ENCODE measurements at places on chromosomes 3 and 15.

- DNase-seq: no peak
Measured at GRCh38 chr15:27422997-27423396, 452.0 kb downstream of the GABRG3 start.

DNA sequence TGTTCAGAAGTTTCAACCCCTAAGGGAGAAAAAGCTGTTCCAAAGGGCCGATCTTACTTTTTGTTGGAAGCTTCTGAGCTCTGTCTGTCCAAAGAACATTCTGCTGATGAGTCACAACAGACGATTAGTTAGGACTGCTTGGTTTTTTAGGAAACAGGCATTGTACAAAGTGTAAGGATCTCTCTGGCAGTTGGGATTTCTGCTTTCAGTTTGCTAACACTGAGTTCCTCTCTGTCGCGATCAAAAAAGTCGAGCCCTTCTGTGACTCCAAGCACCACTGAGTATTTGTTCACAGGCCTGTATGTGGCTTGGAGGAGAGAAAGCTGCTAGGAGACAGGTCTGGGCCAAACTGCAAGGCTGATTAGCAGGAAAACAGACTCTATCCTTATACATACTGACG lies 91.8 kb upstream of the PFN2 start:
- no peak for DNase-seq

DNA sequence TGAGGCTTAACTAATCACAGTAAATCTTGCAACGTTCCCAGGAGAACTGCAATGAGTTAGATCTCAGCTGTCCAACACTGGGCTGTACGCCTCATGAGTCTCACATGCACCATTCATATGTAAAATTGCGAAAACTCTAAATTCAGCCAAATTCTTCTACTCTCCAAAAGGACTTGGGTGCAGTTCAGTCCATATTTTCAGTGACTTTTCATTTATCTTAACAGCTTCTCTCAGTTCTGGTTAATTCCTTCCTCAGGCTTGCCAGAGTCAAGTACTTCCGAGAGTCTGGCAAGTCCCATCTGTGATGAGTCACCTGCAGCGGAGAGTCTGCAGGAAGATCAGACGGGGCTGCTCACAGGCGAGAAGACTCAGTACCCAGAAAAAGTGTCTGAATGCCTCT lies 11.5 kb downstream of the CCDC80 start:
- peak; percentile 65 for DNase-seq

DNA sequence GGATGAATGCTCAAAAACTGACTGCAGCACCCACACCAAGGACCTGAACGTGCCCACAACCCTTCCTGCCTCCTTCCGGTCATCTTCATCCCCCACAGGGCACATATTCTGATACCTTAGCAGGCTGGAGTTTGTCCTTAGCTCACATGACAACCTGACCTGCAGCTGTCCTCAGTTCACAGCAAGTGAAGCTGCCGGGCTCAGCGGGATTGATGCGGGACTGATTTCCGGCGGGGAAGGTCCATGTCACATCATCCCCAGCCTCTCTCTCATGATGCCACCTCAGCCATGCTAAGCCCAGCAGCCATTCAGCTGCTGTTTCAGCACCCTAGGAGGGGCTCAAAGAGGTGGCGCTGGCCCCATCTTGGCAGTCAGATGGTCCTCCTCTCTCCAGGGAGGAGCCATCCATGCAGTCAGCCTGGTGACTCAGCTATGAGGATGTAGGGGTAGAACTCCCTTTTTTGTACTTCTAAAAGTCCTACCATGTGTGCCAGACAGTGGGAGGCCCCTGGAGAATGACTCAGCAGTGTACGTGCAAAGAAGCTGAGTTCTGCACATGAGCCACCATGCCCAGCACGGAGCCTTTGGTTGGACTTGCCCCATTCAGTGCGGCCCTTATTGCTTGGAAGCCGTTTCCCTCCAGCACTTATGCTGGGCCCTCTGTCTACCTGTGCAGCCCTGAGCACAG lies 9.5 kb downstream of the CA12 start:
- no peak for DNase-seq

- DNase-seq: no peak
Measured at GRCh38 chr3:148128136-148128535, 569.6 kb upstream of the AGTR1 start.

DNA sequence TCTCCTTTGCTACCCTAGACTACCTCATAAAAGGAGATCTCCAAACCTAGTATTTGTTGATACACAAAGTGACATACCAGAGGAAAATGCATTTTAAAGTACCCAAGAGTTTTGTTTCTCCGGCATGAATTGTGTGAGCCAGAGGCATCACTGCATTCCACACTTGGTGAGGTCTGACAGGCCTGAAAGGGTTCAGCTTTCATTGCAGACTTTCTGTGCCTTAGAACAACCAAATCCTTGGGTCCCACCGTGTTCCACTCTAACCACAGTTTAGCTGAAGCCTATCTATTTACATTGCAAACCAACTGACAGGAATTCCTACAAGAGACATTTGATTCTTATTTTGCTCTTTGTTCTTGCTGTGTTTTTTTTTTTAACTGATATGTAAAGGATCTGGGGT lies 21.0 kb upstream of the EID1 start:
- DNase-seq: no peak

GRCh38 chr15:41730543-41730942 lies 43.7 kb upstream of the MAPKBP1 start:
- DNase-seq: no peak

DNA sequence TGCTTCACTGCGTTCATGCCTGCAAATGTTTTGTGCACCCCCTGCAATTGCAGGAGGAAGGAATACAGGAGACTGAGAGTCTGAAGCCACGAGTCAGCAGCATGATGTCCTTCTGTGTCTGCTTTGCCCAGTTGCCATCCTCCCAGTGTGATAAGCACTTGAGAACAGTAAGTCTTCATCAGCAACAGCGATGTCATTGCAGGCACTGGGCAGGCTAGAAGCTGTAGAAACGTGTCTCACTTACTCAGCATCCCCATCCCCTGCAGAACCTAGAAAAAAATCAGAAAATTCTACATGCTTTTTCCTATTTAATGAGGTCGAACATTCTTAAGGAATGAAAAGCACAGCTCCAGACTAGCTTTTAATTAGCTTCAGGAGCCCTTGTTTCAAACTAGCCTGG lies 156.5 kb upstream of the LPP start:
- no peak for DNase-seq

DNA sequence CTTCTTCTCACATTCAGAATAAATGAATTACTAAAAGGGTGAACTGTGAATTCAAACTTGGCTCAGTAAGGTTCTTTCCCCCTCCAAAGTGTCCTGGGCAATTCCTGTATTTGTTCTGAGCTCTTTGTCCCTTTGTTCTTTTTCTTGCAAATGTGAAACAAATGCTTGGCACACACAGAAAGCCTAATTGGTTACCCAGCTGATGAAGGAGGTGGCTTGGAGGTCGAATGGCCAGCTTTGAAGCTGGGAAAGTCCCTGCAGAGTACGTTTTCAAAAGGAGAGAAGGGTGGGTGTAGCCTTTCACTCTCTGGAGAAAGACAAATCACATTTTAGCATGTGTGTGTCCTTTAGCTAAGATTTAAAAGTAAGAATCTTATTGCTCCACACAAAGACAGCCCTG lies 154.4 kb downstream of the PEX5L start:
- DNase-seq: no peak

GRCh38 chr3:105836533-105836932 lies 32.3 kb downstream of the CBLB start:
- DNase-seq: no peak

DNA sequence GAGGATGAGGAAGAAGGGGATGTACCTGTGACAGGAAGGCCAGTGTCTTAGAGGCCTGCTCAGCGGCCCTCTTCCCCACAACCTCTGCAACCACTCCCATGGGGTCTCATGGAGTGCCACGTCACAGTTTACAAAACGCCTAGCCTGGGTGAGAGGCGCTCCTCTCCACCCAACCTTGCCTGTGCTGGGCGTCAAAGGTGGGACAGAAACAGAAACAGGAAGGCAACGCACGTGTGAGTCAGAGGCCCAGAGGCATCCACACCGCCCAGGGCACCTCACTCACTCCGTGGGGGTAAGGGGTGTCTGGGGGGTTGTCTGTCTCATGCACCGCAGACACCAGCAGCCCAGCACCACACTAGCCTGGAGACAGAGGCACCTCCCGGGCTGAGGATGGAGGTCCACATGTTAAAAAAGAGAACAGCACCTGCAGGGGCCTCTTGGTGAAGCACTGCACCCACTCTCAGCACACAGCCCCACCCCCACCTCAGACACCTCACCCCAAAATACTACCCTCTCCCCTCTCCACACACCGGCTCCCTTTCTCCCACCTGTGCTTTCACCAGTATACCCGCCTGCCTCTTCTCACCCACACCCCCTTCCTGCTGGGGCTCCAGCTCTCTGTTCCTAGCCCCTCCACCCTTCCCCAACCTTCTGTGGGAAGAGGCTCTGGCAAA lies 4.7 kb upstream of the CALML4 start:
- no peak for DNase-seq

- DNase-seq: peak; percentile 34
Measured at GRCh38 chr15:67833710-67834511, 5.9 kb downstream of the RNU6-1 start.

- no peak for DNase-seq
Measured at GRCh38 chr3:190425833-190426232, 23.9 kb downstream of the TMEM207 start.

DNA sequence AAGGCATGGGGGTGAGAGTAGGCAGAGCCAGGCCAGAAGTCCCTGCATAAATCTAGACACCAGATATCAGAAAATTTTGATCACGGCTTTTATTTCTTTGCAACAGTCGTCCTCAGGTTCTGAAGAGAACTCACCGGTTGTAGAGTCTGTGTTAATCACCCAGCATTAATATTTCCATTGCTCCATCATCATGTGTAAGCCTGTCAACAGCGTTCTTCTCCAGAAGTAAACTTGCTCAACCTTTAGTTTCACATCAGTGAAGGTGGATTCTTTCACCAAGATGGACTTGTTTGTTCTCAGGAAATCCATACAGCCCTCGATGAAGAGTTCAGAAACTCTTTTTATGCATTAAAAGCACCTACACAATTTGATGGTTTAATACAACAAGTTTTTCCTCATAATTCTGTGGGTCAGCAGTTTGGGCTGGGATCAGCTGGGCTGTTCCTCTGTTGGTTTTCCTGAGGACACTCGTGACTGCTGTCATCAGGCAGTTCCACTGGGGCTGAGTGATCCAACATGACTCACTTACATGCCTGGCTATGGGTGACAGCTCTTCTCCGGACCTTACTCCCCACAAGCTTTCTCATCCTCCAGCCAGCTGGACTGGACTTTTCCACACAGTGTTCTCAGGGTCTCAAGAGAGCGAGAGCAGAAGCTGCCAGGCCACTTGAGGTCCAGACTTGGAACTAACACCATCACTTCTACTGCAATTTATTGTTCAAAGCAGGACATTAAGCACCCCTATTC lies 303.4 kb downstream of the ZNF621 start:
- DNase-seq: no peak

- no peak for DNase-seq
Measured at GRCh38 chr3:189519458-189519857, 111.7 kb upstream of the TP63 start.

- DNase-seq: no peak
Measured at GRCh38 chr15:99427210-99427609, 138.6 kb upstream of the MEF2A start.

GRCh38 chr15:41633609-41634008 lies 26.6 kb upstream of the MGA start:
- no peak for DNase-seq

DNA sequence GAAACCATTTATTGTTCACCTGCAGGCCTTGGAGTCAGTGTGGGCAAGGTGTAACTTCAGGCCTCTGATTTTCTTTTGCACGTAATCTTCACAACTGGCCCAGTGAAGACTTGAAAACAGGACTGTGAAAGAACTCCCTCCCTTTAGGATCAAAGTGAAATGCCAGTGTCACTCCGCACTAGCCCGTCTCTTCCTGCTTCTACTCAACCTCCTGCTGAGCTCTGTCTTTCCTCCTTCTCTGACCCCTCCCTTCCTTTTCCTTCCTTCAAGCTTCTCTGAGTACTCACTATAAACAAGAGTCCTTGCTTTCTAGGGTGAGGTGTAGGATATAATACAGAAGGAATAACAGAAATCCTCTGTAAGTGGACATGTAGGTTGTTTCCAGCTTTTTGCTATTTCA lies 28.5 kb downstream of the TMEM41A start:
- DNase-seq: no peak

GRCh38 chr15:91549581-91549980 lies 303.9 kb upstream of the SLCO3A1 start:
- DNase-seq: no peak

GRCh38 chr15:80572337-80572736 lies 122.8 kb upstream of the ABHD17C start:
- no peak for DNase-seq

GRCh38 chr15:83396101-83396500 lies 51.0 kb upstream of the SH3GL3 start:
- peak; percentile 34 for DNase-seq

DNA sequence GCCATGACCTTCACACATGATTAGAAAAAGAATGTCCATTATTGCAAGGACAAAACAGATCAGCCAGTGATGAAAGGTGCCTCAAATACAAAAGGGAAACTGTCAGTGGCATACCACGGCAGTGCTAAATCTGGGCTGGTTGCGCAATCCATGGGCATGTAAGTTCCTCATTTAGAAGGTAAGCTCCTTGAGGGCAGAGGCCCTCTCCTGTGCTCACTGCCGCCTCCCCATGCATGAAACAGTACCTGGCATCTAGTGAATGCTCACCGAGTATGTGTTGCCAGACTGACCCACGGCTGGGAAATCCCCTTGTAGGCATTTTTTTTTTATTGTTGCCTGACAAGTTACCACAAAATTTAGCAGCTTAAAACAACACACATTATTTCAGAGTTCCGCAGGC lies 312.1 kb upstream of the CHRM5 start:
- no peak for DNase-seq

GRCh38 chr3:66456711-66457173 lies 44.1 kb downstream of the LRIG1 start:
- no peak for DNase-seq

DNA sequence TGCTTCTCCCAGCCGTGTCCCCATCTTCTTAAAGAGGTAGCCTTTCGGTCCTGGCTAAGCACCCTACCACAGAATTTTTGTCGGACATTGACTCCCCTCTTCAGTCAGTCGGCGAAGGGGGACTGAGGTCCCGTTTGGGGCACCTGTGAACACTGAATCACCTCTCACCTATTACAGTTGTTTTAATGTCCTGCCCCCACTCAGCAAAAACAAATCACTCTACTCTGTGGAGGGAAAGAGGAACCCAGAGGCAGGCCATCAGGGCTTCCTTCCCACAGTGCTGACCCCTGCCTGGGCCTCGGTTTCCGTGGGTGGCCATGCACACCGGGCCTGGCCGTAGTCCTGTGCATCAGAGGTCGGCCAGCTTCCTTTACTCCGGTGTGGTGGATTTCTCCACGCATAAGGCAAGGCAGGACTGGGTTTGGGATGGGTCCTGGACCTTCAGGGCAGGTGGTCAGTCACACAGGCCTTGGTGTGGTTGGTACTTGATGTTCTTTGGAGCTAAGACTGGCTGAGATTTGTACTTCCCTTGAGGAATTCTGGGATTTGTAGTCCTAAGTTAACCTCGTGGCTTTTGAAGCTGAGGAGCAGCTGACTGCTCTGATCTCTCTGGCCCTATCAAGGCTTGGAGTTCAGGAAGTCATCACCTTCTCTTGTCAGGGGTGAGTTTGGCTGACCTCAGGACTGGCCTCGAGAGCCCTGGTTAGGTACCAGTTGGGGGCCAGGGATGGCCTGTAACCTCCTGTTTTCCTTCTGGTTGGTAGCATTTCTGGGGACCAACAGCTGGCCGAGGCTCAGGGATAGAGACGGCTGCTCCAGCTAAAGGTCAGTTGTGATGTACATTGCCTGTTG lies 627 bp upstream of the FAM131A start:
- DNase-seq: no peak

- DNase-seq: no peak
Measured at GRCh38 chr3:116864590-116864927, 155.0 kb downstream of the TUSC7 start.

Measured in ovary (tissue), 10 donors.